ENCODE measurements at places on chromosomes 3 and 15.
A peak's percentile ranks its signal among the peaks of the same experiment; 100 is the strongest.

DNA sequence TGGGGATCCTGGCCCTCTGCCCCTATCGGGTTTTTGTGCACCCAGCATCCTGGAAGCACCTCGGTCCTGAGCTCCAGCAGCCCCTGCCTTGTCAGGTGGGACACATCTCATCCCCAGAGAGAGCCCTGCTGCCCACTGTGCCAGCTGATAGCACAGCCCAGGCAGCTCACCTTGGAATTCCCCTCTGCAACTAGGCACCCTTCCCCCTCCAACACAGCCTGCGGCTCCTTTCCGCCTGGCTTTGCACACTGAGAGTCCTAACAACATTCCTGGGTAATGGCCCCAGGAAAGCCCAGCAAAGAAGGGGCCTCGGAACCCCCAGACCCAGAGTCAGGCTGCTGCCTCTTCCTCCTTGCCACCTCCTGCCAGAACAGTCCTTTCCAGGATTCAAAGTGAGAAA lies 5.9 kb downstream of the HCN4 start:
- no peak for DNase-seq

DNA sequence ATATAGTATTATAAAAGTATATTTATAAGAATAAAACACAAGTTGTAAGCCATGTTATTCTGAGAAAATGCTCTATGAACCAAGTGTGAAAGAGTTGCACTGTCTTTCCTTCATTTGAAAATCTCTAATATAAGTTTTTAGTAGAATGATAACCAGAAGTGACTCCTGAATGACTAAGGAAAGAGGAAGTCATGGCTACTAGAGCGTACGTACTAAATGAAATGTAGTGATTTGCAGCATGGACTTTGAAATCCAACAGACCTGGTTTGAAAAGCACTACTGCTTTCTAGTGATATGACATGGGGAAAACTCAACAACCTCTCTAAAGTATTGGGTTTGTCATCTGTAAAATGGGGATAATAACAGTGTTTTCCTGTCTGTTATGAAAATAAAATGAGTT lies 10.3 kb upstream of the DNAJC13 start:
- no peak for DNase-seq

DNA sequence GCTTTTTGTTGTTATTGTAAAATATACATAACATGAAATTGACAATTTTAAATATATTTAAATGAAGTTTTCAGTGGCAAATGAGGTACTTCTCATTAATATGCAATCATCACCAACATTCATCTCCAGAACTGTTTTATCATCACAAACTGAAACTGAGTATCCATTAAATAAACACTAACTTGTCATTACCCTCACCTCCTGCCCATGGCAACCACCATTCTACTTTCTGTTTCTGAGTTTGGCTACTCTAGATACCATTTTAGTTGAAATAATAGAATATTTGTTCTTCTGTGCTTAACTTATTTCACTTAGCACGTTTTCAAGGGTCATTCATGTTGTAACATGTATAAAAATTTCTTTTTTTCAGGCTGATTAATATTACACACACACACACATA lies 834.3 kb downstream of the PLOD2 start:
- no peak for DNase-seq

- DNase-seq, result no peak
These were observed 297.3 kb upstream of the UBE2E1 start for GRCh38 chr3:23508464-23508863.

GRCh38 chr15:76582550-76582949 lies 246.0 kb downstream of the ISL2 start:
- no peak for DNase-seq

- no peak for DNase-seq
These were observed 600.9 kb upstream of the ROBO2 start for GRCh38 chr3:76438971-76439370.

GRCh38 chr3:15812183-15812582 lies 14.4 kb upstream of the ANKRD28 start:
- DNase-seq, result peak; percentile 45
